ENCODE measurements at places on chromosomes 6 and 20.

DNA sequence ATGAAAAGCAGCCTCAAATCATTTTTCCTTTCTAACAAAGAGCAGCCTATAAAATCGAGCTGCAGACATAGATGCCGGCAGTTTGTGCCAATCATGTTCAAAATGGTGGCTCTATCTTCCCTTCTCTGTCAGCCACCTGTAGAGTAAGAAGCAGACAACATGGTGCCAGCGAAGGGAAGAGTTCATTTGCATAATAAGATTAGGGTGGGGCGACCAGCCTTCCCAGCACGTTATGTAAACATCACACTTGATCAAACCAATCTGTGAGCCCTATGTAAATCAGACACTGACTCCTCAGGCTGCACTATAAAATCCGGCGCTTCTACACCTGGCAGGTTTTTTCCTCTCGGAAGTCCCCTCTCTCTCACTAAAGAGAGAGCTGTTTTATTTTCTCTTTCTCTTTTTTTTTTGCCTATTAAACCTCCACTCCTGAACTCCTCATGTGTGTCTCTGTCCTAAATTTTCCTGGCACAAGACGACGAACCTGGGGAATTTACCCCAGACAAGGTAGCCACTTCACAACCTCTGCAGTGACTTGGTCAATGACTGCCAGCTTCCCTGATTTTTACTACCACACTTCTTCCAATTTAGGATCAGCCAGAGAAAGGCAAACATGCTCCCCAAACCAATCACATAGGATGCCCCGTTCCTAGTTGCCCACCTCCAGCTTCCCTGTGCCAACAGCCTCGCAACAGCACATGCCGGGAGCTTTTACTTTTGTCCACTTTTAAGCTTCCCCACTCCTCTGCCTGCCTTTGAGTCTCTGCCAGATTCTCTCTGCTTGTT is 12.9 kb downstream of the TPMT start:
- DNase-seq, result no peak

DNA sequence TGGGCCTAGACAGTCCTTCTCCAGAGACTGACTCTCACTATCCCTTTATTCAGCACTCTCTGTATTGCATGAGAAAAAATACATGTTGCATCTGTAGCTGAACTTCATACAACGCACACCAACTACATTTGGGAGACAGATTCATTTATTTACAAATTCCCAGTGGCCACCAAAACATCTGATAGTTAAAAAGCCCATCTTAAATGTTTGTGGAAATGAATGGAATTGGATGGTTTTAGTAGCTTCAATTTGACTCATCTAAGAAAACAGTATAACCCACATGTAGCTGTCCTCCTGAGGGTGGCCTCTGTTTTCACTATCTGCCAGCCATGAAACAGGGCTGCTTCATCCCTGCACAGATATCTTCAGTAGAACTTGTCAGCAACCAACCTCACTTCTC is 116.3 kb downstream of the PCSK2 start:
- no peak for DNase-seq

DNA sequence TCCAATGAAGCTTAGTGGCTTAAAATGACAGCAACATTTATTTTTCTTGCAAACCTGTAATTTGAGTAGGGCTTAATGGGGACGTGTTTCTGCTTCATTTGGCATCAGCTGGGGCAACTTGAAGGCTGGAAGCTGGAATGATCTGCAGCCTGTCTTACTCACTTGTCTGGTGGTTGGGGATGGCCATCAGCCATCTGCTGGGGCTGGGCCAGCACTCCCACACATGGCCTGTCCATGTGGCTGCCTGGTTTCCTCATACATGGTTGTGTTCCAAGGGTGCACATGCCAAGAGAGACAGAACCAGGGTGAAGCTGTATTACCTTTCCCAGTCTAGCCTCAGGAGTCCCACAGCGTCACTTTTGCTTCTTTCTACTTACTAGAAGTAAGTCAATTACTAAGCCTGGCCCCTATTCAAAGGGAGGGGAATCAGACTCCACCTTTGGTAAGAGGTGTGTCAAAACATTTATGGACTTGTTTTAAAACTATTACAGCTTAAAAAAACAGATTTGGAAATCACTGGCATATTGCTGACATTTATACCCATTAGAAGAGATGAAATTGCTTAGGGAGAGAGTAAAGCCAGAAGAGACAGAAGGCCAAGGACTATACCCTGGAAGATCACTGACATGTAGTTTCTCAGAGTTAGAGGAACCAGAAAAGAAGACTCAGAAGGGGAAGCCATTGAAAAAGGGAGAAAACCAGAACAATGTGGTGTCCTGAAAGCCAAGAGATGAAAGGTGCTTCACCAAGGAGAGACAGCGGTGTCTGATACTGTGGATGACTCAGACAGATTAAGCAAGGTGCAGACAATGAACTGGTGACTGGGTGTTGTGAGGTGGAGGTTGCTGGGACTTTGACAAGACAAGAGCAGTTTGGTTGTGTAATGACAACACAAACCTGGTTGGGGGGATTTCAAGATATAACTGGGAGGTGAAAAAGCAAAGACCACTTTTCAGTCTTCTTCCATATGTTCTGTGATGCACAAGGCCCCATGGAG is 345.2 kb downstream of the GJA1 start:
- DNase-seq, result peak; percentile 79

GRCh38 chr6:26555505-26556262 is 17.5 kb downstream of the HMGN4 start:
- DNase-seq, result no peak

DNA sequence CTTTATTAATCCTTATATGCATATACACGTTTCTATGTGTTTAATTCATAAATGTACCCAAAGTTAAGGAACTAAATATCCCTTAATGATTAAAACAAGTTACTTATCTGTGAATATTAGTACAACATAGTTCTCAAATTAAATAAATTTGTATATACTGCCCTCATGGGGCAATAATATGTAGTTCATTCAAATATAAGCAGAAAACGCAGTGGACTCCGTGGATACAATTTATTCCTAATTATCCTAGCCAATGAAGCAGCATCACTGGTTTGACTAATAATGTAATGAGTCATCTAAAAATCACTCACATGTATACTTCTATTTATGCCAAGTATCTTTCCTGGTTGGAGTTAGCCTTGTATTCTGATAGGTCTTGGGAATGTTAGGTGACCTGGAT is 111.6 kb downstream of the TBC1D32 start:
- DNase-seq, result no peak

GRCh38 chr6:16883414-16883813 is 122.2 kb upstream of the ATXN1 start:
- DNase-seq, result no peak

DNA sequence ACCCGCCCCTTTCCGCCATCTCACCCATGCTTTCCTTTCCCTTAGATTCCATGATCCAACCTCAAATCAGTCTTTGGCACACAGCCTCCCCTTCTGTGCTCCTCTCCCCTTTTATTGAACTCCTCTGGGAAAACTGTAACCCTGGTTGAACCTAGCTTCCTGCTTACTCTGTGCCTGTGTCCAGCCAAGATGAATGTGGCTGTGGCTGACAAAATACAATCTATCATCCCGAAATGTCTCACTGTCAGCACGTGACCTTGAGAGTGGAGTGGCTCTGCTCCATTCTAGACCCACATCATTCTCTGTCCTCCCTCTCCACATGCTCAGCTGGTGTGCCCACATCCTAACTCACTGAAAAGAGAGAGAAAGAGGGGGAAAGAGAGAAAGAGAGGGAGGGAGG is 11.0 kb downstream of the NCR2 start:
- DNase-seq, result no peak

DNA sequence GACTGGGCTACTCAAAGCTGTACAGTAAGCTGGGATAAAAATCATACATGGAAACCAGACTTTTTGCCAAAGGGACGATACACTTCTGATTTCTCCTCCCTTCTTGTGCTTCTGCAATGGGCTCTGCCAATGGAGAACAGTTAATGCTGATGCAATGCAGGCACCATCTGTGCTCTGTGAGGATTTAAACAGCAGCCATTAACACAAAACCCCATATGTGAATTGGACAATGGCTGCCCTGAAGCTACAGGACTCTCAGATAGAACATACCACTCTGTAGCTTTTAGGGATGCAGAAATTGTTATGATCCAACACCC is 71.9 kb downstream of the GJA10 start:
- DNase-seq, result no peak

DNA sequence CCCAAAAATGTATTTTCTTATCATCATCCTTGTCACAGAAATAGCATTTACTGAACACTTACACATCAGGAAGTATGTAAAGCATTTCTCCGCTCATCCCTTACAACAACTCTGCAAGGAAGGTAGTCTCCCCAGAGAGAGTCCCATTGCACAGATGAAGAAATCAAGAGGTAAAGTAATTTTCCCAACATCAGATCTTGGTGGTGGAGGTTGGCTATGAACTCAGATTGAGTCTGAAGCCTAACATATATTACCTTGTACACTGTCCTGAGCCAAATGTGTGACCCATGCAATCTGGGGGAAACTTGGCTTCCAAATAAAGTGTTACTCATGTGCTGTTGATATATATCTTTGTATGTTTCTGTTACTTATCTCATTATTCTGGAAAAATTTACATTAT is 31.4 kb downstream of the MAN1A1 start:
- DNase-seq, result no peak

GRCh38 chr20:24211972-24212371 is 223.4 kb upstream of the GGTLC1 start:
- no peak for DNase-seq

- DNase-seq, result no peak
These were observed 99.1 kb downstream of the ADGB start for GRCh38 chr6:146697921-146698320.

- no peak for DNase-seq
These were observed 90.5 kb upstream of the LY86 start for GRCh38 chr6:6497976-6498375.

- DNase-seq, result no peak
These were observed 60.7 kb downstream of the TNFAIP3 start for GRCh38 chr6:137927777-137928218.

DNA sequence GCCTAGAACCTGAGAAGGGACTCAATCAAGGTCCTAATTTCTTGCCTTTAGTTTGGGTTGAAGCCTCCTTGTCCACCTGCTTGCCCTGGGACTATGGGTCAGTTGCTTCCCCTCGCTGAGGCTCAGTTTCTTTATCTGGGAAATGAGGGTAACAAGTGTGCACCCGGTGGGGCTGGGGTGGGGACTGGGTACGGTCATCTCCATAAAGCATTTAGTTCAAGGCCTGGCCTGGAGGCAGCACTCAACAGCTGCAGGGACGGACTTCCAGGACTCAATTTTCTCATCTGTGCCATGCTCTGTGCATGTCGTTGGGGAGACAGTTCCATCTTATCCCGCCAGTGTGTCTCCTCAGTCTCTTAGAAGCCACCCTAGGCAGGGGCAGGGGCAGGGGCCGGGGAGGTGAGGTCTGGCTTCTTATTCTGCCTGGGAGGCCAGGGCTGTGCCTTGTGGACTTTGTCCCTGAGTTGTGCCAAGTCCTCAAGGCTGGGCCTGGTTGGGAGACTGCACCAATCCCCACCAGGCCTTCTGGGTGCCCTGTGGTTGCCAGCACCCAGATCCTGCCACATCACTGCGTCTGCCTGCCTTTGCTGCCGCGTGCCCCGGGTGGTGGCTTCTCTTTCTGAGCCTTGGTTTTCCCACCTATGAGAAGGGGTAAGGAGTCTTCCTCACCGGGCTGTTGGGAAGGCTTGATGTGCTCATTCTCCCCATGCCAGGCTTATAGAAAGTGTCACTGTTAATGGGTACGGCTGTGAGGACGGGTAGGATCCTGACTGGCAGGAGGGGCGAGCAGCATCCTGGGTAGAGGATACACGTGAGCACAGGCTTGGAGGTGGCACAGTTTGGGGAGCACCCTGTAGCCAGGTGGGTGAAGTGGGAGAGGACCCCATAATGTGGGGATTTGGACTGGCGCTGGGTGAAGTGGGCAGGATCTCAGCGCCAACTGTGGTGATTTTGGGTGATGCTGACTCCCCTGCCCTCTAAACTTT is 8.6 kb downstream of the SRC start:
- no peak for DNase-seq

- DNase-seq, result no peak
These were observed 59.0 kb downstream of the QRSL1 start for GRCh38 chr6:106688177-106688951.

DNA sequence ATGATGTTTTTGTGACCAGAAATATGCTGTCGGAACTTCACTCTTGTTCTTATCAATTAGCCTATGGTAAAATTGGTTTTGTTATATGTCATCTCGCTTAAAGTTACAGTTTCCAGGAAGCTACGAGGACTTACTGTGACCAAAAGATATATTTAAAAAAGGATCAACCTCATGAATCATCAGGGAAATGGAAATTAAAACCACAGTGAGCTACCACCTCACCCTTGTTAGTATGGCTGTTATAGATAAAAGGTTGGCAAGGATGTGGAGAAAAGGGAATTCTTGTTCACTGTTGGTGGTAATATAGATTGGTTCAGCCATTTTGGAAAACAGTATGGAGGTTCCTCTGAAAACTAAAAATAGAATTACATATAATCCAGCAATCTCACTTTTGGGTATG is 14.3 kb upstream of the INSM1 start:
- DNase-seq, result no peak

GRCh38 chr6:2940010-2940850 is 31.1 kb downstream of the SERPINB6 start:
- DNase-seq, result no peak

GRCh38 chr20:43916073-43916880 is 1.6 kb downstream of the TOX2 start:
- peak; percentile 57 for DNase-seq

- DNase-seq, result no peak
These were observed 190.8 kb upstream of the LAMP5 start for GRCh38 chr20:9323622-9324021.

DNA sequence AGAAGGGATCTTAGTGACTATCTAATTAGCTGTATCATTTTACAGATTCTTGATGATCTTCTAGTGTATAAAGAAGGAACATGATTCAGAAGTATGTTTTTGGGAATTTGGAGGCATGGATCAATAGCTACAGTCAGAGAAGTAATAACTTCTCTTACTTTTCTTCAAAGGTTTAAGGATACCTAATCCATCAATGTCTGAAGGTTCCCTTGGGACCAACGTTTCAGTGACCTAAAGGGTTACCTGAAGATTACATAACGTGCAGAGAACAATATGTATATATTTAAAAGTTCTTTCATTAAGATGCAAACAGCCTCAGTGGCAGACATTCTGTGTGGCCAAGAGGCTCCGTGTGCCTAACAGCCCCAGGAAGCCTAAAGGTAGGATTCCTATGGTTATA is 3.2 kb downstream of the HDAC2 start:
- no peak for DNase-seq

DNA sequence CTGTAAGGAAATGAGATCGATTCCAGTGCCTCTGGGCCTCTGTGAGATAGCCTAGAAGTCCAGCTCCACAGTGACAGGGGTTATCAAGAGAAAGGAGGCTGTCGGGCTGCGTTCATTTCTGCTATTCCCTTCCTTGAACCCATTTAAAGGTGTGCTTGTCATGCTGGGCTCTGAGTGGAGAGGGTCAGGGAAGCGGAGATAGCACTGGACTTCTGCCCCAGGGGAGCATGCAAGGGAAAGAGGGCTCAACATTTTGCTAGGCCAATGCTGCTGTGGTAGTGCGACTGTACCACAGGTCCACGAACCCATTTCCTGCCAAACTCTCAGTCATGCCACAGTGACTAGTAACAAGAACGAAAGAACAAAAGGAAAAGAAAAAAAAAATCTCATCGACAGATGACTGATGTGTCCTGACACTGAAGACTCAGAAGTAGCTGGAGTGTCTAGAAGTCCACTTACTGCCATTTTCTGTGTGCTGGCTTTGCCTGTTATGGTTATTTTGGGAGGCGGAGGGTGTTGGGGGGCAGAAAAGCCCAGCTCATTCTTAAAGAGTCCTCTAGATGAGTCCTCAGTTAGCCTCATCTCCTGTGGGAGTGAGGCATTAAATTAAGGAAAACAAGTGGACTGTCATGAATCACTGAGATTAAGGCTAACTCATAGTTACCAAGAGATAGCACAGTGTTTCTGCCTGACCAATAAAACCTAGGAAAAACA is 8.1 kb downstream of the NEDD9 start:
- DNase-seq, result no peak

Measured in left forelimb (tissue), 1 donor.